Activated effector memory CD4-positive, alpha-beta T cell treated with anti-CD3 and anti-CD28 coated beads, Interleukin-2, amount 50 U/mL, for 16 hours (primary cell): ENCODE measurements at places on chromosomes 6 and 20.

- no peak for DNase-seq
These were observed 158.1 kb downstream of the CDH26 start for GRCh38 chr20:60116128-60116909.

DNA sequence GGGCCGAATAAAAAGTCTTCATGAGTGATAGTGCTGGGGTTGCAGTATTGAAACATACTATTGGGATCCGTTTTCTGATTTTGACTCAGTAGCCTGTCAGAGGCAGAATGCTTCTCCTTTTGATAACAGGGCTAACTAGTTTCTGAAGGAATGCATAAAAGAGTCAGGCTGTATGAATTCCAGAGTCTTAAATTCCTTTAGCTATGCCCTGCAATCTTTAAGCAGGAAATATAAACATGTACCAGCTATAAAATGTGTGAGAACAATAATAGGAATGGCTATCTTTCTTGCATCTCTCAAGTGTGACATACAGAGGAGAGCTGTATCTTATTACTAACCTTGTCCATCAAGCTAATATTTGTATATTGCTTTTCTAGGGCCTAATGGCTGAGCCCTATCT is 917.1 kb downstream of the KIF16B start:
- DNase-seq: no peak

DNA sequence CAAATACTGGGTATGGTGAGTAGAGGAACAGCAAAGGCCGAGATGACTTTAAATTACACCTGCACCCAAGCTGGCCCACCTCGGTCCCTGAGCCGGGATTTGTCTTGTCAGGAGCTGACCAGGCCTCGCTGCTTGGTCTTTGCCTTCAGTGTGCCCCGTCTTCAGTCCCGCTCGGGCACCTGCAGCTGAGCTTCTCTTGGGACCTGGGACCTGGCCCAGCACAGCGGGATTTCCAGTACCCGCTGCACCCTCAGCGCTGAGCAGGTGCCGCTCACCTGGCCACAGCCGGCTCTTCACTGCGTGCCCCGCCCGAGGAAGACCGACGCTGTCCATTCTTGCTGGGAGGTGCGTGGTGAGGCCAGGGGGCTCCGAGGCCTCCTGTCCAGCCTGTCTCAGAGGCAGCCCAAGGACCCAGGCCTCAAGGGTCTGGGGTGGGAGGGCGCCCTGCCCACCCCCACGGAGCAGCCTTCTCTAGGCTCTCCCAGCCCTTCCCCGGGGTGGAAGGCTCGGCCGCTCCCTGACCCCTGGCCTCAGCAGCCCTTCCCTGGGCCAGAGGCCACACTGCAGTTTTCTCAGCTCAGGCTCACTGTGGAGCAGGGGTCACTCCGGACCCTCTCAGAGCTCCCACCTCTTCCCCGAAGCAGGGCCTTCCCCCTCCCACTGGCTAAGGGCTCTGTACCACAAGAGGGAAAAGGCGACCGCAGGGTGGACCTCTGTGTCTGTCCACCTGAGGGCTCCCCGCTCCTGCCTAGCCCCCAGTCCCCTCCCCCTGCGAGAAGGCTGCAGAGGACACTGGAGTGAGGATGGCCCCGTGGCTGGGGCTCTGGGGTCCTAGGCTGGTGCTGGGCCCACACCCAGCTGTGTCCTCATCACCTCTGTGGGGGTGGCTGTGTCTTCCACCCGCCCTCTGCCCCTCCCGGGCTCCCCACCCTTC is 119.3 kb downstream of the RNASET2 start:
- no peak for DNase-seq

GRCh38 chr20:60113024-60113724 is 155.0 kb downstream of the CDH26 start:
- DNase-seq: no peak

DNA sequence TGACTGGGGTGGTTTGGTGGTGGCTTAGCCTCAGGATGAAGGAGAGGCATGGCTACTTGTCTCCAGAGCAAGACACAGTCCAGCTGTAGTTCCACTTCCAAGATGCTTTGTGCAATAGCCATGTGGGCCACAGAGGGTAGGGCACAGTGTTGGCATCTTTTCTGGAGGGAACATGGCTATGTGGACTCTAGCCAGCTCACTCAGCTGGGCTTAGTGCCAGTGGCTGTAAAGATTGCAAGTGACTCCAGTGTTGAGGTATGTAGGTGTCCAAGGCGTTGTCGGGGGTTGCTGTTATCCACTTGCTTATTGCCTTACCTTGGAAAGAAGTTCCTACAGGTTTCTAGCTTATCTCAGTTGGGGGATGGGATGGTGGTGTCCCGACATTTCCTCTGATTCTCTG is 233.4 kb downstream of the CD109 start:
- no peak for DNase-seq

DNA sequence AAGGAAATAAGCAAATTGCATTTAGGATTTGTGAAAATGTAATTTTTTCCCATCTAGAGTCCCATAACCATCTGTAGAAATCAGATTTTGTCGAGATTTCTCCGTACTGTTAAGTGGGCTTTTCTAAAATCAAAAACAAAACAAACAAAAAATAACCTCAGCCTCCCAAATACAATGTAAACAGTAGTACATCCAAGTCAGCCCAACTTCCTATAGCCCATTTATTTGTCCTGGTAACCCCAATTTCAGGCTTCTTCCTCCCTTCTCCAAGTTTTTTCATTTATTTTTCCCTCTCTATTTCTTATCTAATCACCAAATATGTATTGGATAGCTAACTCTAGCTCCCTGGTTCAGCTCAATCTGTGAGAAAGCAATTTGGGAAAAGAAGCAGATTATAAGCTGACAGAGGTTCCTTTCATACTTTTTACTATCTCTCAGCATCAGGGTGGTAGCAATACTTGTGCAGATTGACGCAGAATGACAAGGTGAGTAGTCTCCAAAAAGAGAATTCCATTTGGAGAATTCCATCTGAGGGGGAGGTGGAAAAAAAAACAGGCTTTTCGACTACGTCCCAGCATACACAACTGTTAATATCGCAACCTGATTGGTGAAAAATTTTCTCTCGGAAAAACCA is 132.6 kb upstream of the BTN3A2 start:
- no peak for DNase-seq

DNA sequence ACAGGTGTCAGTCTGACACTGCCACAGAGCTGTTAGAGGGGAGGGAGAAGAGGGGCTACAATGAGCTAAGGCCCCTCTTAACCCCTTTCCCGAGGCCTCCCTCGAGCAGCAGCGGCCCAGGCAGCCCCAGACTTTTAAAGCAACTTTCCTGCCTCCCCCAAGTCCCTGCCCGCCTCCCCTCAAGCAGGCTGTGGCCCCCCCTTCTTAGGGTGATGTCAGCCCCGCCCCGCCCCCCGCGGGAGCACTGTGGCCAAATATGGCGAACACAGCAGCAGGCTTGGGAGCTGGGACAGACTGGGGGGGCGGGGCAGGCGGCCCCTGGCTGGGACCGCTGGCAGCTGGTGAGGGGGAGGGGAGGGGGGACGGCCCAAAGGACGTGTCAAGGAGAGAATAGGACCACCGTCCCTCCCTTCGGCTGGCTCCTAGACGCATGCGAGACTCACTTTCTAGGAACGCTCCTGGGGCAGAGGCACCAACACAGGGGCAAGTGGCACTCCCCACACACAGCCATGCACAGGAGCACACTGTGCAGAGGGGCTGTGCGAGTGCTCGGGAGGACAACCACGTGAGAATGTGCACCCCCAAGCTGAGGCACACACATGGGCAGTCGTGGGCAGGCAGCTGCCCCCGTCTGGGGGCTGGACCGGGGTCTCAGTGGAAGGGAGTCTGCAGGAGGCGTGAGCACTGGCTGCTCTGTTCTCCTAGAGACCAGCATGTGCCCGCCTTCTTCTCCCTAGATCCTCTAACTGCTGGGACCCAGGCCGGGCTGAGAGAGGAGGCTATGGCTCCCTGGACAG is 6.7 kb downstream of the TEAD3 start:
- no peak for DNase-seq

DNA sequence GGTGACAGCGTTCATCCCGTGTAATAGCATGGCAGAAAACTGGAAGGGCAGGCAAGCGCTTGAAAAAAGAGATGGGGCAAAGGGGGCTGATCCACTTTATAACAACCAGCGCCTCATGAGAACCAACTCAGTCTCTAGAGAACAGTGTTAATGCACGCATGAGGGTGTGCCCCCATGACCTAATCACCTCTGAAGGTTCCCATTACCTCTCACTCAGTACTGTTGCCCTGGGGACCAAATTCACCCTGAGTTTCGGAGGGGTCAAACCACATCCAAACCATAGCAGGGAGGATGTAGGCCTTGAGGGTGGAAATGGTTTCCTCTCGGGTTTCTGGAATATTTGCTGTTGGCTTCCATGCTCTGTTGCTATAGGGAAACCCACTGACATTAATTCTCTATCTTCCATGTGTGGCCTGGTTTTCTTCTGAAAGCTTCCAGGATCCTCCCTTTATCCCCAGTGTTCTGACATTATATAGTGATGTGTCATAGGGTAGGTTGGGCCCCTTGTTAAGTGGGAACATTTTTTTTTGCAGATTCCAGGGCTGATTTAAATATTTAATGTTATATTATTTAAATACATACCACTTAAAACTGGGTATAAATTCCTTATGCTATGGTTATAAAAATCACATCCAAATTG is 65.2 kb downstream of the PPP1R14C start:
- no peak for DNase-seq

- DNase-seq: no peak
These were observed 62.0 kb downstream of the KCNS1 start for GRCh38 chr20:45038745-45039474.

DNA sequence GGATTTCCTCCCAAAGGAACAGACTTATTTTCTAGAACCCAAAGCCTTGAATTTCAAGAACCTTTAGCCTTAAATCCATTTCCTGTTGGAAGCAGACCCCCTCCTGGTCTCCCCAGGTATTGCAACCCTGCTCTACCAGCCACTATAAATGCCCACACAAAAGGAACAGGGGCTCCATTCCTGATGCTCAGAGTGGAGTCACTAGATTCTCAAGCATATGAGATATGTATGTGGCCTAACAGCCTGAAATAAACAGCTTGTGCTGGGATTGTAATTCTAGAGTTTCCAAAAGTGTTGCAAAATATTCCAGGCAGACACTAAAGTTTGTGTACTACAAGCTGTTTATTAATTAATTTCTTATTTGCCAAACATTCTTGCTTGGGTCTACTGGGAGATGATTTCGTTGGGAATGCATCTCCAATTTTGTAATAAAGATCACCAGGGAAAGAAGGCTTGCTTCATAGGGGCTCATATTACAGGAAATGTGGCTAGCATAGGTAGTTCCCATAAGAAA is 44.8 kb downstream of the RIPOR3 start:
- no peak for DNase-seq

DNA sequence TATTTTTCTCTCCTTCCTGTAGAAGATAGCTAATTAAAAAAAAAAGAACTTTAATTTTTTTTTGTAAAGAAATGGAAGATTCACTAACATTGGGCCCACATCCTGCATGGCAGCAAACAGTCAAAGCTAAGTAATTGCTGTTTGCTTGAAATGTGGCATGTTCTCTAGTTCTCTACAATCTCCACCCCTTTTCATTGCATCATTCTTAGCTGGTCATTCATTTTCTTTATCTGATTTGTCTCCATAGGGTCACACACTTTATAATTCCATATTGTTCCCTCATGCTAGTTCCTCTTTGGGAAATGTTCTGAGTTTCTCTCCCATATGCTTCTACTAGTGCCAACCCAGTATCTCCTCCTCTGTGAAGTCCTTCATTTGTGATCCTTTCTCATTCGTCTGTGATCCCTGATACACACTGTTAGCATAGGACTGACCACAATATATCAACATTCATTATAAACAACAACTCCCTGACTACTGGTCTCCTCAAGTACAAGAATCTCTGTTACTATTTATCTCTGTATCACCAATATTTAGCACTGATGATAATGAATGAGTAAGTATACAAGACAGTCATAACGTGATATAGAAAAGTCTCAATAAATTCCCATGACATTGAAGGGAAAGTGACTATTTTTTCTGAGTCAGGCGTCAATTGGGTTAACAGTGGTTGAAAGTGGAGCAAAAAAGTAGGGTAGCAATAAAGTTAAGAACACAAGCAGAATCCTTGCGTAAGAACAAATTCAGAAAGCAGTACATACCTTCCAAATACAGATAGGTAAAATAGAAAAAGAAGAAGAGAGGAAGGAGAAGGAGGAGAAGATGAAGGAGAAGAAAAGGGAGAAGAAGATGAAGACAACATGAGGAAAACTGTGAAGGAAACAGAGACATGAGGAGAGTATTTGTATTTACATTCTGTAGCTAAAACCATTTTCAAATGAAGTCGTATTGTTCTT is 33.2 kb upstream of the MYB start:
- DNase-seq: no peak

DNA sequence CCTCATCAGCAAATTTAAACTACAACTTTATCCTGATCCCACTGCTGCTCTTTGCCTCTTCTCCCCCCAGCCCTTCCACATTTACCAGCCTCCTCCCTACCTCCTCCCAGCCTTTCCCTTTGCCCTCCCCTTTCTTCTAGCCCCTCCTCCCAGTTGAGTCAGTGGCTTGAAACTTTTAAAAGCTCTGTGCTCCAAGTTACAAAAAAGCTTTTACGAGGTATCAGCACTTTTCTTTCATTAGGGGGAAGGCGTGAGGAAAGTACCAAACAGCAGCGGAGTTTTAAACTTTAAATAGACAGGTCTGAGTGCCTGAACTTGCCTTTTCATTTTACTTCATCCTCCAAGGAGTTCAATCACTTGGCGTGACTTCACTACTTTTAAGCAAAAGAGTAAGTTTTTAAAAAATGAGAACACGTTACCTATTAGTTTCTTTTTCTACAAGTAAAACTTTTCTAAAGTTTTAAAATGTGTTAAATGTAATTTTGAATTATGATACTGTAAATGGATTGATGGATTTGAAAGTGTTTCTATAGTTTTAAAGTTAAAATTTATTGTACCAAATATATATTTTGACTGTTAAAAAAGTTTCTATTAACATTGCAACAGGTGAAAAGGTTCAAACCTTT is at the start of gene GJA1:
Gene GJA1, plus strand, starts transcription at position 203 of the 626 bp plus-strand sequence. CDS start 11,202 bp downstream, outside the sequence.
- no peak for DNase-seq

- no peak for DNase-seq
These were observed 50.1 kb upstream of the RNF24 start for GRCh38 chr20:4065391-4065844.

DNA sequence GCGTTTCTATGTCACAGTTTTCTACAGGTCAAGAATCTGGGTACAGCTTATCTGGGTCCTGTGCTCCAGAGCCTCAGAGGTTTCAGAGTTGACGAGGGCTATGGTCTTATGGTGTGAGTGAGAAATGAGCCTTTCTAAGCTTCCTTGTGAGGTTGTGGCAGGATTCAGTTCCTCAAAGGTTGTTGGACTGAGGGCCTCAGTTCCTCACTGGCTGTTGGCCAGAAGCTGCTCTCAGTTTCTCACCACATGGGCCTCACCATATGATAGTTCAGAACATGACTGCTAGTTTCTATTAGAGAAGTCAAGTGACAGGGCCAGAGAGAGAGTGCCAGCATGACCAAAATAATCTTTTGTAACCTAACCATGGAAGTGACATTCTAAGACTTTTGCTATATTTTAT is 96.1 kb downstream of the NUS1 start:
- DNase-seq: no peak
